ENCODE measurements at places on chromosomes 3 and 15.

DNA sequence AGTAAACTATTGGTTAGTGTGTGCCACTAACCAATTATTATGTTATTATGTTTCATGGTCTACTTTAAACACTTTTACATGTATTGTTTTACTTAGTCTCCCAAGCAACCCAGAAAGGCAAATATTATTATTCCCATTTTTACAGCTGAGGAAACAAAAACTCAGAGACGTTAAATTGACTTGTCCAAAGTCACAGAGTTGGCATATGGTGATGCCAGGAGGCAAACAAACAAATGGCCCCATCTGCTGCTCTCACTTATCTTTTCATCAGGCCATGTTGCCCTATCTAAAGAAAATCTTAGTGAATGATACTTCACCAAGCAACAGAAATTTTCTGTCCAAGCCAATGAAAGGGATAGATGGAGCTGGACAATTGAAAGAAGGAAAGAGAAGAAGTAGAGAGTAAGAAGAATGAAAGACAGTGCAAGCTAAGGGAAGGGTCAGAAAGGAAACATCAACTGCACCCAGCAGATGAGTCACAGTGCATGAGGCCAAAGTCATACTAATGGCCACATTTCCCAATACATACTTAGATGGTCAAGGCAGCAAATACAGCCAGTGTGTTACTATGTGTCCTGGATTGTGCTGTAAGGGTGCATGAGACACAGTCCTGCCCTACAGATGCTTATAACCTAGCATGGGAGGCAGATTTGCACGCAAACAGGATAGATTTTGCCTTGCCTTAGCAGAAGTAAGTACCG is 266.9 kb downstream of the KCNMB2 start:
- DNase-seq, result no peak

DNA sequence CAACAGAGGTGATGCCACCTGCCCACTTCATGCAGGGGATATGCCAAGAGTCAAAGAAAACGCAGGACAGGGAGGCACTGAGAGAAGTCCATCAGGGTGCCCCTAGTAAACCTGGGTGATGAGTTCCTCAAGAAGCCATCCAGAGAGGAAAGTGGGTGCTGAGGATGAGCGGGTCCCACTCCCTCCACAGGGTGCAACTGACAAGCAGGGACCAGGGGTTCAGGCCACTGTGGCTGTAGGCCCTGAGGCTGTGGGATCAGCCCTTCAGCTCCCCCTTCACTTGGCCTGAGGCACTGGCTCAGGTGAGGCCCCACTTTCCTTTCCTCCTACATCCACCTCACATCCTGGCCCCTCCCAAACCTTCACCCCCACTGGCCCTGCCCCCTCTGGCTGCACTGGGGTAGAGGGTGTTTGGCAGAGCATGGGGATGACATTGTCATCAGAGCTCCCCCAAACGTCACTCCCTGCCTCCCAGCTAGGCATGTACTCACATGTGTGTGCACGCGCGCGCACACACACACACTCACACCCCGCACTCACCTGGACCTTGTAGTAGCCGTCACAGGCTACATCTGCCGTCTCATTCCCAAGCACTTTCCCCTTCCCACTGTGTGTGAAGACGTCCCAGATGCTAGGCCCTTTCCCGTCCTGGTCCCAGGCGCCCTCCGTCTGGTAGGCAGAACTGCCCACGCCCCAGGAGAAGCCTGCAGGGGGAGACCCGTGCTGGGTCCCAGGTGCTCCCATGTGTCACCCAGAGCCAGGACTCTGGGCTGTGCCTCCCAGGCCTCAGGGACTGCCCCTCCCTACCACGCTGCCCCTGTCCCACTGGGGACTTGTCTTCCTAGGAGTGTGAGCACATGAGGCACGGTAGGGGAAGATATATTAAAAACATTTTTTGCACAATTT is 1.4 kb downstream of the LCTL start:
- DNase-seq, result no peak

DNA sequence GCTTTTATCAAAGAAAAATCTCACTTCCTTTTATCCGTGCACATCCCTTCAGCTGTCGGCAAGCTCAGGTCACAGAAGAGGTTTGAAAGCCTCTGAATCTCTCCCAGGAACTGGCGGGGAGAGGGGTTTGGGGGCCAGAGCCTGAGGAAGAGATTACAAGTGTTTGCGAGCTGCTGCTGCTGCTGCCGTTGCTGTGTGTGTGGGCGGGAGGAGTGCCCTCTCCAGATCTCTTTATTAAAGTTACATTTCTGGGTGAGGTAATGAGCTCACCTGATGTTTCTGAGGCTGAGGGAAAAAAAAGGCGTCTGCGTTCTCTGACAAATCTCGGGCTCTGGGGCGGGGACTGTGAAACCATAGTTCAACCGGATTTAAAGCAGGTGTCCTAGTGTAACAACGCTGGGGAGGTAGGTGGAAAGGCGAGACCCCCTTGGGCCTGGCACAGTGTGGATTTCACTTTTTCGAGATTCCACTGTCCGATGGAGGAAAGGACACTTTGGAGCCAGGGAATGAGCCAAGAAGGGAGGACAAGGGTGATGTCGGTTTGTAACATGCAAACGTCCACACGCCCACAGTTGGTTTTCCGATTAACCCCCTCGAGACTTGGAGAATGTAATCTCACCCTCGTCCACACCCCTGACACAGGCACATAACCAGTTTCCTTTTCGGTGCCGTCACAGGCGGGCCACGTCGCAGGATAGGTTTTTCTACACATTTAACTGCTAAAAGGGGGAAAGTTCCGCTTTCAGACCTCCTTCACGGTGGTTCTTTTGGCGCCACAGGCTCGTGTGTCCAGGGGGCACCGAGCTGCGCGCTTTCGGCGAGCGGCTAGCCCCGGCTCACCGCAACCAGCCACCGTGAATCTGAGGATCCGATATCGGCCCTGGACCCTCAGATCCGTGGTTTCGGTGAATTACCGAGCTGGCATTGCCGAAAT is 2.1 kb downstream of the ALCAM start:
- DNase-seq, result peak; percentile 29

DNA sequence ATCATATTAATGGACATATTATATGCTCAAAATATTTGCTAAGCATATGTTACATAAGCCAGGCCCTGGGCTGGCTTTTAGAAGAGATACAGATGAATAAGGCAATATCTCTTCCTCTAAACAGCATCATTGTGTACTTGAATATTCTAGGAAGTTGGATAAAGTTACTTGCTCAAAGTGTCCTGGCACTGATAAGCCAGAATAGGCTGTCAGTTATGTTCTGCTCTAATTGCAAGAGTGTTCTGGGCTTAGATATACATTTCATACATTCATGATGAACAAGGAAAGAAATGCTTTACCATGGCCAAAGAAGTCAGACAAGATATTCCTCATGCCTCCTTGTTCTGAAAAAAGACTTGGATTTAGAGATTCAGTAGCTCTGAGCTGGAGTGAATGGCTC is 40.7 kb downstream of the KBTBD12 start:
- no peak for DNase-seq

Measured in stimulated activated CD8-positive, alpha-beta memory T cell treated with anti-CD3 and anti-CD28 coated beads, Interleukin-7, amount 100 ng/mL, for 1 hour (primary cell).